ENCODE measurements at places on chromosomes 1 and 21.

DNA sequence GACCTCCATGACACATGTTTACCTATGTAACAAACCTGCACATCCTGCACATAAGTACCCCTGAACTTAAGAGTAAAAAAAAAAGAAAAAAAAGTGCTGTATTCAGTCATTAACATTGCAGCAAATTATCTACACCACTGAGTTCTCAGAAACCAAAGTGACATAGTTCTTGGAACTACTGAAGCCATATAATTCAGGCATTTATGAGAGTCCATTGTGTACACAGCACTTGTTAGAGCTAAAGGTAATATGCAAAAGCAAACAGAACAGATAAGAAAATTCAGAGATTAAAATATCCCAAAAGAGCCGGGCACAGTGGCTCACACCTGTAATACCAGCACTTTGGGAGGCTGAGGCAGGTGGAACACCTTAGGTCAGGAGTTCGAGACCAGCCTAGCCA, 38.0 kb downstream of the F5 start:
- no peak for DNase-seq

DNA sequence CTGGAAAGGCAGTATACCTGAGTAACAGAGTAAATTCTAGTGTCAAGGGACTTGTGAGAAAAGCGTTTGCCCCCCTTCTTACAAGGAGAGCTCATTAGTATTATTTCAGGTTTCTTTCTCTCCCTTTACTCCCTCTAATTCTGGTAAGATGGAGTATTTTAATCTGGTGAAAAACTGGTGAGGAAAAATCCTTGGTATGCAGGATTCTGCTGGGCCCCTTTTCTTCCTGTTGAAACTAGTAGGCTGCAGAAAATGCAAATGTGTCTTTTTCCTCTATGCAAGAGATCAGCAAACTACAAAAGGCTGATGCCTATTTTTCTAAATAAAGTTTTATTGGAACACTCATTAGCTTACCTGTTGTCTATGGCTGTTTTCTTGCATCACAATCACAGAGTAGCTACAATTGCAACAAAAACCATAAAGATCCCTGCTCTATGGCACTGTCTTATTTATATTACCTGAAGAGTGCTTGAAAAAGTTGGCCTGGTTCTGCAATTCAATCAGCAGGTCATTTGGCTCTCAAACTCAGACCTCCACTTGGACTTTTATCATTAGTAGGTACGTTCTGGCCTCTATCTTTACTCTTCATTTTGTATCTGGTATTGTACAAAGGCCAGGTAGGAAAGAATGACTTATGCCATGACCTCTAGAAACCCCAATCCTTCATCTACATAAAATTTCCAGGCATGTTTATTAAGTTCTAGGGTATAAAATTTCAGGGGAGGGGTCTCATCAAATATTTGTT, 109.6 kb downstream of the AKT3 start:
- DNase-seq = peak; percentile 35

GRCh38 chr21:34574601-34575529, 40.0 kb downstream of the RCAN1 start:
- DNase-seq = no peak

DNA sequence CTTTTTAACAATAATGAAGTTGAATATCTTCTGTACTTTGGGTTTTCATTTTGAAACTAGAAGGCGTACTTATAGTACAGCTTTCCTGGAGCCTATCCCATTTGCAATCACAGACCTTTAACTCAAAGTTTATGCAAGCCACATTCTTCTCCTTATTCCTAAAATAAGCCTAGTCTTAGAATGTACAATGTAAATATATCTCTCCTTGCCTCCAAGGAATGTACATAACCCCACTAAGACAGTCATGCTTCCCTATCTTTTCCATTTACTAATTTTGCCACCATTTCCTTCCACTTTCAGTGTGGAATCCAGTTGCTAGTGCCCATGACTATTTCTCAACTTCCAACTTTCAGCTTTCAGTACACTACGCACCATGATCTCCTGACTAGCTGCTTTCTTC, 327.6 kb downstream of the ST6GALNAC3 start:
- no peak for DNase-seq

GRCh38 chr1:46301406-46301807, 2.0 kb downstream of the LRRC41 start:
- DNase-seq = no peak

GRCh38 chr1:208201229-208201628, 43.0 kb downstream of the PLXNA2 start:
- DNase-seq = peak; percentile 96

GRCh38 chr1:111561328-111561727, 57.9 kb upstream of the ADORA3 start:
- no peak for DNase-seq

- no peak for DNase-seq
Observed at GRCh38 chr21:18608226-18608625, 204.6 kb upstream of the TMPRSS15 start.

DNA sequence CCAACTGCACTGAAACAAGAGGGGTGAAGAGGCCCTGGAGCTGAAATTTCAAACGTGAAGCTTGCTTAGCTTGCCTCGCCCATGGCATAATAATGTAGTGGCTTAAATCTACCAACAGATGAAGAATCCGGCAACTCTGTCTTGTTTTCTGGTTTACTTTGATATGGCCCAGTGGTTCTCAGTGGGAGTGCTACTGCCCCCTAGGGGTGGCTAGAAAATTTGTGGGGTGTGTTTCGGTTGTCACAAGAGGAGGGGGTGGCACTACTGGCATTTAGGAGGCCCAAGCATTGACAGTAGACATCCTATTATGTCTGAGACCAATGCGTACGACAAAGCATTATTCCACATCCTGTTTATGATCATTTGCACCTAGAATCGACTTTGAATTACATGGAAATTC, 51.9 kb upstream of the C8B start:
- DNase-seq = no peak

GRCh38 chr1:69129538-69129937, 438.2 kb upstream of the LRRC7 start:
- no peak for DNase-seq

DNA sequence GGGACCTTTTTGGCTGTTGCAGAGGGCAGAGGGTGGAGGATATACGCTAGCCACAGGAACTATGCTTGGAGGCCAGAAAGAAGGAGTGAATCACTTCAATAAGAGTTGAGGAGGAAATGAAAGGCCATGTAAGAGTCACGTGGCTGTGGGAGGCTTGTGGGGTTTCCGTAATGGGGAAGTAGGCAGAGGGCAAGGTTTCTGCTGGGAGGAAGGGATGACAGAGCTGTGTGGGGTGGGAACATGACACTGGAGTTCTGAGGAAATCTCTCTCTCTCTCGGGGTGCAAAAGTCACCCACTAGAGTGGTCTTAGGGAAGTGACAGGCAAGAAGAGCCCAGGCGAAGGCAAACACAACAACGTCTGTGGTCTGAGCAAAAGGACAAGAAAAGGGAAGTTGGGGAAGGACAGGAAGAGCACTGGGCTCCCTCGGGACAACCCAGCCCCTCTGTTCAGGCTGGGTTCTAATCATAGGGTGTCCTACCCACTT, 3.9 kb upstream of the CD1C start:
- DNase-seq = no peak

- no peak for DNase-seq
Observed at GRCh38 chr1:65003316-65003664, 36.9 kb upstream of the JAK1 start.

GRCh38 chr1:152516082-152516481, 1.8 kb downstream of the CRCT1 start:
- no peak for DNase-seq

DNA sequence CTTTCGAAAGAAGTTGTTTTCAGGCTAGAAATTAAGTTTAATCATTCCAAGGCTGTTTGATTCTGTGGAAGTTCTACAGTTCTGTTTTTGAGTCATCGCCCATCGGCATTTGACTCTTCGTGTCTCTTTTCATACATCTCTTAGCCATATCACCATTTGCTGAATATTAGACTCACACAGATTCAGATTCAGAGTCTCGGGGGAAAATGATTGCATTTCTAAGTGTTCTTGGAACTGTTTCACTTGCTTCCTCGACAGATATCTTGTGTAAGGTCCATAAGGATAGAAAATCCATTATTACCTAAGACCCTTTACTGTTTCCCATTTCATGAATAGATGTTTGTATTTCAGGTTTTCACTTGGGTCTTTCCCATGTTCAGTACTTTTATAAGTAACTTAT, 237.0 kb upstream of the SGIP1 start:
- DNase-seq = no peak

GRCh38 chr1:108717774-108718316, 5.1 kb downstream of the FNDC7 start:
- DNase-seq = no peak

DNA sequence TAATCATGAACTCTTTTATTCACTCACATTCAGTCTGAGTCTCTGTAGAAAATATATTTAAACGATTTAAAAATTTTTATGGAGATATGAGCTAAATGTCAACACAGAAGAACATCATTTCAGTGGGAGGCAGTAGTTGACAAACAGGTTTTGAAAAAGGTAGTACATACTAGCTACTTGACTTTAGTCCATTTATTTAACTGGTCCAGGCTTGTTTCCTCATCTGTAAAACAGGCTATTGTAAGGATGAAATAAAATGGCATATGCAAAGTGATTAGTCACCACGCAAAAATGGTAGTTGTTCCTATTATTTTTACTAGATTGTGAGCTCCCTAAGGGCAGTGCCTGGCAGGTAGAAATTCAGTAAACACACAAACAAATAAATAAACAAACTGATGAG, 75.2 kb downstream of the NTPCR start:
- DNase-seq = no peak

- peak; percentile 2 for DNase-seq
Observed at GRCh38 chr1:226602186-226603021, 53.8 kb downstream of the STUM start.

DNA sequence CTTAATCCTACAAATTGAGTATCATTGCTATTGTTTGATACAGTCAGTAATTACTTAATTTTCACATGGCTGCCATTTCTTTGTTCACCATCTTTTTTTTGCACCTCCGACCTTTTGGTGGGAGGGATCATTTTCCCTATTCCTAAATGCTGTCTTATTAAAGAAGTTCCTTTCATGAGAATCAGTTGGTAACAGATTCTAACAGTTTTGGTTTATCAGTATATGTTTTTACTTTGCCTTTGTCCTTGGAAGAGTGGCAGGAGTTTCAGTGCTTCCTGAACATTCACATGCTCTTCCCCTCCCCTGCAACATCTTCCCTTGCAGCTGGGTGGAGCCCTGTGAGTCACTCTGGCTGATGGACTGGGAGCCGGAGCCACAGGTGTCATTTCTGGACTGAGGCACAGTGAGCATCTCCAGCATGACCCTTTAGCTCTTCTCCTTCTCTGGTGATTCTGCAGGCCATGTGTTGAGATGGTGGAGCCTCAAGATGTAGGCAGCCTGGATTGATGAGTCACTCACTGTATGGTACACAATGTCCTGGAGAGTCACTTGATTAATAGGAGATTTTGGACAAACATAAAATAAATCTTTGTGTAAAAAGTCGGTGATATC, 217.7 kb downstream of the URB2 start:
- peak; percentile 19 for DNase-seq

- DNase-seq = peak; percentile 93
Observed at GRCh38 chr1:58816072-58816746, 32.4 kb upstream of the JUN start.

DNA sequence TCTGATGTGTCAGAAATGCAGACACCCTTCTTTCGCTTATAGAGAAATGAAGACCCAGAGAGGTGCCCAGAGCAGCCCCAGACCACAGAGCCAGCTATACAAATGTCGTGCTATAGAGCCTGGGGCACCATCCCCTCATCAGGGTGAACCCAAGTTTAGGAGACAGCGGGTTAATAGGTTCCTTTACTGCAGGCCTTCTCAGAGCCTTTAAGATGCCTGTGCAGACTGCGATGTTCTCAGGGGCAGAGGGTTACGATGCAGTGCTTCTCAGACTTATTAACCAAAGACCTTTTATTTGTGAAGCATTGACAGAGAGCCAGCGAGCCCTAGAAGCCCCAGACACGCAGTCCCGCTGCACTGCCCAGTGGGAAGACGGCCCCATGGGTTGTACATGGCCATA, 46.9 kb downstream of the STPG1 start:
- no peak for DNase-seq

GRCh38 chr1:182629499-182630096, 25.4 kb upstream of the RGS16 start:
- DNase-seq = no peak

DNA sequence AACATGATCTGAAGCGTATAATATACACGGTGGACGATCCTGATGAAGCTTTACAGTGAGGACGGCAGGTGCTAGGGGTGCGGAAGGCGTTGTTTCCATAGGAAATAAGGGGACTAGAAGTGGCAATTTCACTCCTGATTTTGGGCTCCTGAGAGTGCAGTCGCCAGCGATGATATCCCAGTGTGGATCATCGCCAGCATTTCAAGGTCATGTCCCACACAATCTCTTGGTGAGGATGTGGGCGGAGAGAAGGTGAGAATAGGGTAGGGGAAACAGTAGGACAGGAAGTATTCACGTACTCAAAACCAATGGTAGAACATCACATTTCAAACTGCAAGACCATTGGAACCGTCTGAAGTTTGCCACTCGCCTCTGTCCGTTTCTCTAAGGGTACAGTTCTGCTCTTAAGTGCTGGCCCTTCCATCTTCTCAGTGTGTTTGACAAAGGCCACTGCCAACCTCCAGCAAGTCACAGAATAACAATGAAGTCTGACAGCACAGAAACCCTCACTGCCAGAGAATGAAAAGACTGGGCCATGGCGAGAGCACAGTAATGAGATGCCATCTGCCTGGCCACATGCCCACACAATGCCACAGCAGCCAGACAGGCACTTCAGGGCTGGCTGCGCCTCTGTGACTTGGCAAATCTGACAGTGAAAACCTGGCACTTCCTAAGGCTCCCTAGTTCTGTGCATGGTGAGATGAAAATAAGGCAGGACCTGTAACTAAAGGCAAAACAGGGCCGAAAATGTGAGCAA, 27.9 kb downstream of the PCSK9 start:
- DNase-seq = no peak

DNA sequence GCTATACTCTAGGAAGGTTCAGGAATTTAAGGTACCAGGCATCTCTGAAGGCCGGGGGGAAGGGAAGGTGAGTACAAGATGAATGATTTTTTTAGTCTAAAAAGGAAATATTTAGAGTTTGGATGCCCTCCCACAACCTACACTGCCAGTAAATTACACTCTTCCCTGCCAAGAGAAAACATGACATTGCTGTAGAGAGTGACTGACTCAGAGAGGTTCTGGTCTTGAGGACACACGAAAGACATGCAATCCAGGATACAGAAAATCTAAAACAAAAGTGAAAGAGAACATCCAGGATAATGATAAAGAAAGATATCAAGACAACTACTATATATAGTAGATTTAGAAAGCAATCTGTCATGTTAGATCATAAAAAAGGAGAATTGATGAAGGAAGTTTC, 200.5 kb downstream of the TYW3 start:
- no peak for DNase-seq

DNA sequence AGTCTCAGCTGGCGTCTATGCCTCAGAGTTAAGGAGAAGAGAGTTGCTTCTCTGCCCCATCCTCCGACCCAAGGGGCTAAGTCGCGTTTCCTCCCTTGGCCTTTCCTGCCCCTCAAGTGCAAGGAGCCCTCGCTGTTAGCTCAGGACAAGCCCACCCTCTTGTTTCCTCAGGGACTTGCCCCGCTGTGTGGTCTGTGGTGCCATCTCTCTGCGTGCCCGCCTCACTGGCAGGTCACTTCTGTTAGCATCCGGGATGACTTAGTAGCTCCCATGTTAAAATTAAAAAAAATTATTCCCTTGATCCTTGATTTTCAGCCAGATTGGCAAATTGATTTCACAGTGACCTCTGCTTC, 96.5 kb downstream of the PCBP3 start:
- DNase-seq = no peak

- DNase-seq = no peak
Observed at GRCh38 chr1:156001021-156001661, 19.6 kb downstream of the SSR2 start.

- DNase-seq = no peak
Observed at GRCh38 chr1:225654277-225654597, 1.3 kb upstream of the ENAH start.

- DNase-seq = peak; percentile 79
Observed at GRCh38 chr1:167936930-167937708, at the start of gene MPC2. Gene MPC2 (minus strand): TSS chr1:167937072. CDS start chr1:167935841, 1,231 bp downstream.
